Mesothelial cell of epicardium (in vitro differentiated cells): ENCODE measurements at places on chromosomes 4 and X.

DNA sequence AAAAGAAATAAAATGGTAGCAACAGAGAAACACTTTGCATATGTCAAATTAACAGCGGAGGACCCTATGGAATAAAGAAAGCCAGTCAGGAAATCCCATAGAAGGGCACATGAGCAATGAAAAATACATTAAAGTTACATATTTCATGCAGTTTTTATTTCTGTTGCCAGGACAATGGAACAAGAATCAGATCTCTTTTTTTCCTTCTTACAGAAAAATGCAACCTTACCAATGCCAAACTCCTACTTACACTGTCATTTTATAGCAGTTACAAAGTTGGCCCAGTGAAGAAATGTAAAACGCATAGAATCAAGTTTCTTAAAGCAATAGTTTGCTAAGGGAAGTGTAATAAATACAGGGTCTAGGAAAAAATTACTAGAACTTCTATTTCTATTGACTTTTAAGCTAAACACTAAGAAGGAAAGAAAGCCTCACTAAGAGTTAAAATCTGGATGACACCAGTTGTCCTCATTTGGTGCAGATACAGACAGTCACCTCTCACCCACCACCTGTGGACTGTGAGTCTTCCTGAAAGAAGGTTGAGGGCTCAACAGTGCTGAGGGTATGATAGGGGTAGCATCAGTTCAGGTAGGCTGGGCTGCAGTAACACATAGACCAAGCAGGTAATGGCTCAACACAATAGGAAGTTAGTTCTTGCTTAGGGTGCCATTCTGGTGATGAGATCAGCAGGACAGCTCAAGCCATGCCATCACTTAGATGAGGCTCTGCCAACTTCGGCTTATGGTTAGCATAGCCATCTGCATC is 224.6 kb downstream of the ANAPC10 start:
- no peak for DNase-seq

GRCh38 chr4:93749292-93749761 is 79.2 kb upstream of the ATOH1 start:
- DNase-seq: no peak

- DNase-seq: no peak
Measured at GRCh38 chr4:158079661-158080060, 93.2 kb downstream of the GASK1B start.

DNA sequence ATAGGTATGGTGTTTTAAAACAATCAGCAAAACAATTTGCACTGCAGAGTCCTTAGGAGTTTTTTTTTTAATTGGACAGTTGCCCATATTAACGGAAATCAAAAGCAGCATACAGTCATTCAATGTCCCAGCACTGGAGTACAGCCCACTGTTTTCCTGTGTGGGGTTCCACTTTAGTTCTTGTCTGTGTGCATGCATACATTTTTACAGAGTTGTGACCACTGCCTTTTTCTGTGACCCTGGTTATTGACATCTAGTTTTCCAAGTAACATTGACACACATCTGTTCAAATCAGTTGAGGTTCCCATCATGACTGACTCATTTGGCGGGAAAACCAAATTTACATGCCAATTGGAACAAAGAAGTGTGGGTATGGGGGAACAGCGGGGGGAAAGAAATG is 83.3 kb downstream of the HPRT1 start:
- DNase-seq: no peak

DNA sequence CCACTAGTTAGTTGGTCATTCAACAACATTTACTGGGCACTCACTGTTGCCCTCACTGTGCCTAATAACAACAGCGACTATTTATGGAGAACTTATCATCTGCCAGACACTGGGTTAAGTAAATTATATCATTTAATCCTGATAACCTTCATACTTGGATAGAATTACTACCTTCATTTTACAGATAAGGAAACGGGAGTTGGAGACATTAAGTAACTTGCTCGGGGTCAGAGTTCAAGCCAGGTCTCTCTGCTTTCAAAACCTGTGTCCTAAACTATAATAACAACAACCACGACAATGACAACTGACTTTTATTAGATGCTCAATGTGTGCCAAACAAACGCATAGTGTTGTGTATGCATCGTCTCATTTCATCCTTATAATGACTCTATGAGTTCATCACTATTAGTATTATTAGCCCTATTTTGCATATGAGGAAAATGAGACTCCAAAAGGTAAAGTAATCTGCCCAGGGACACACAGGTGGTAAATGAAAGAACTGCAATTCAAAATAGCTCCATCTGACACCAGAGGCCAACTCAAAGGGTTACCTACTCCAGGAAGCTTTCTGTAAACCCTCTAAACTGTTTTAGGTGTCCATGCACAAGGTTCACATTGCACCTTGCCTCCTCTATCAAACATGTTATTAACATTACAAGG is 98.4 kb upstream of the ACSL4 start:
- no peak for DNase-seq

DNA sequence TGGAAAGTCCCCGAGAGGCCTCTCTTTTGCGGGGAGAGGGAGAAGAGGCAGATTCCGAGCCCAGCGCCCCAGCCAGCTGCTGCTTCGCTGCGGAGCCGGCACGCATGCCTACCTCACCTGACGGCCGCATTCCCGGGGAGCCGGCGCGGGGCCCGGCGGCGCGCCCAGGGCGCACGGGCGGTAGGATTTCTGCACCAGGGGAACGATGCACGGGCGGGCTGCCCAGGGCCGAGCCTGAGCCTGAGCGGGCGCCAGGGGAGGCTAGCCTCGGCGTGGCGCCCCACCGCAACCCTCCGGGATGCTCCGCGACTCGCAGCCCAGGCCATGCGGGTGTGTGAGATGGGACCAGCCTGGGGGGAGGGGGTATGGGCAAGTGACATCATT is 81.3 kb upstream of the SCML1 start:
- DNase-seq: peak; percentile 63

DNA sequence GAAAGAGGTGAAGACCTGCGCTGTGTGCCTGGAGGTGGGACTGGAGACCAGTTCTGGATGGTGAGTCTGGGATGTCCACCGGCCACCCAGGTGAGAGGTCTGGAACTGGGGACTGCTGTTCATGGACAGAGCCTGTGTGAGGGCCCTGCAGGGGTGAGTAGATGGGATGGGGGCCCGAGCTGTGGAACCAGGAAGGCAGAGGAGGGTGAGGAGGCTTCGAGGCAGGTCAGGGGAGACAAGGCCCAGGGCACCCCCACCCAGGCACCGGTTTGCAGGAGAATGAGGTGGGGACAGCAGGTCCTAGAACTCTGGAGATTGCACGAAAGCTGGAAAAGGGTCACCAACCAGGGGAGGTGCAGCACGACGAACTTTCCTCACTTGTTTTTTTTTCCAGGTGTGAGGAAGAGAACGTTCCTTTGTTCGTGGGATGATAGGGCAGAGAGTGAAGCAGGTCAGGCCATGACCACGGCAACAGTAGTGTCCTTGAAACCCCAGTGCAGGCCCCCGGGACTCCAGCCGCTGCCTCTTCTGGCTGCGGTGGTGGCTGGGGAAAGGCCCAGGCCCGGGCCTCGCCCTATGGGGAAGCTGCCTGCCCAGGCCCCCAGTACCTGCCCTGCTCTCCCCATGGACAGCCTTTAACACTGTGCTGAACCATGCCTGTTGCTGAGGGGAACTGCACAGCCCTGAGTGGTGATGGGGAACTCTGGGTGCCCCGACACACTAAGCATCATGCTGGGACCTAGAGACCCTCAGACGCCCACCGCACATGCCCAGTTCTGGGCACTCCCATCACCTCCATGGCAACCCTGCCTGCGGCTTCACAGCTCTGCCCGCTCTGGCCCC is 22.9 kb downstream of the TNIP2 start:
- no peak for DNase-seq

- no peak for DNase-seq
Measured at GRCh38 chr4:172390331-172390730, 577.1 kb downstream of the GALNTL6 start.

DNA sequence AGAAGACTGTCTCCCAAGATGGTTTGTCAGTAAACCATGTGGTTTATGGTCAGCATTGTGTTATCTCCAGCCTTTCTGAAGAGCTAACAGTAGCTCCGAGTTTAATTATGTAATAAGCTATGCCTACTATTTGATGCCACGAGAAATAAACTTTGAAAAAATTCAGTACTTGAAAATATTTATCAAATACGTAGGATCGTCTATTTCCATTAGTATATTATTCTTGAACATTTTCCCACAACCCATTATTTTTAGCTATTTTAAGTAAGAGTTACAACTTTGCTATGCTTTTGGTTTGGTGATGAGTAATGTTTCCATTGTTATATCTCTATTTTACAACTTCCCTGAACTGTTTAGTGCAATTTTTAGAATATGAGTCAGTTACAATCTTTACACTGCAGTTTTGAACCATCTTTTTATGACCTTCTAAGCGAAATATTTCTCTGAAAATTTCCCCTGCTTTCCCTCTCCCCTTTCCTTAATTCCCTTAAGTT is 44.5 kb upstream of the TRIM2 start:
- DNase-seq: no peak

GRCh38 chr4:48504352-48504751 is 14.3 kb downstream of the ZAR1 start:
- no peak for DNase-seq

DNA sequence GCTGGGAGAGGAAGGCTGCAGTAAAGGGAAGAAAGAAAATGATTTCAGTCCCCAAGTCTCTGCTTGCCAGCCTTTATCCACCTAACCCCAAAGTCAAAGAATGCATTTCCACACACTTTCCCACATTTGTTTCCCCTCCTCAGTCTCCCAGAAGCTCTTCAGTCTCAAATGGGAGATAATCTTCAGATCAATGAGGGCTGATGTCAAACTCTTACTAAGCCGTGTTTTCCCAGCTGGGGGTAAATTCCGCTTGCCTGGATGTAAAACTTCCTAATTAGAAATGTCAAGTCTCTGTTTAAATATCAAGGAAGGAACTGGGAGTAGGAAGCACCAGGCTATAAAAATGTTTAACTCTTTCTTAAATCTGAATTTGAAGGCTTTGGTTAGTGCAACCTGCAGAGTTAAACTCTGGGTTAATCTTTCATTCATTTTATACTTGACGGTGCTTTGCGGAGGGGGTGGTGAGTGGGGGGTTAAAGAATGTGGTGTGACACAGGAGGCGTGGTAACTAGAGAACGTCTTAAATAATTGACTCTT is 601.4 kb upstream of the ACTRT1 start:
- DNase-seq: no peak

DNA sequence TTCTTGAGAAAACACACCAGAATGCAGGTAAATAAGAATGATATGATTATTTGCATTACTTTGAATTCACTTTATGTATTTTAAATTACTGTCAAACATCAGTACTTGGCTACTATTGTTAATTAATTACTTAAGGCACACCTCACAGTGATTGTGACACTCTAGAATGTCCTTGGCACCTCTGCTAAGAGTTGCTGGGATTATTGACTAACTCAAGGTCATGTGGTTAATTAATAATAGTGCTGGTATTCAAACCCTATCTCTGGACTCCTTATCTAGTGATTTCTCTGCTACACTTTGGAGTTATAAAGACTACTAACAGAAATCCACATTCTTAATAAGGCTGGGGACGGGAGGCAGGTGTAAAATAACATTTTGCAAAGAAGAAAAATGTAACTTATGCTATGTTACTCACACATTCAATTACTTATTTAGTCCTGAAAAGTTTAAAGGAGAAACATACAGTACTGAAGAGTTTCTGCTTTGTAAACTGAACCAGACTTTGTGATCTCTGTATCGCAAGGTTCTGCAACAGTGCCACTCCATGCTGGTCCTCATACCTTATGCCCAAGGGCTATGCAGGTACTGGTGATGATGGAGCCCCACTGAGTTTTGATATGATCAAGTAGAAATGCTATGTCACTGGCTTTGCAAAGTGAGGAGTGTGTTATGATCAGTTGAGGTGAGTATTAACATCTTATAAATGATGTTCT is 242.7 kb downstream of the MID1IP1 start:
- DNase-seq: no peak

GRCh38 chrX:53481816-53482465 is 47.8 kb upstream of the HSD17B10 start:
- DNase-seq: no peak

- DNase-seq: no peak
Measured at GRCh38 chr4:81903212-81903611, 431.5 kb upstream of the RASGEF1B start.

GRCh38 chrX:13551610-13552009 is 17.8 kb upstream of the EGFL6 start:
- DNase-seq: no peak

DNA sequence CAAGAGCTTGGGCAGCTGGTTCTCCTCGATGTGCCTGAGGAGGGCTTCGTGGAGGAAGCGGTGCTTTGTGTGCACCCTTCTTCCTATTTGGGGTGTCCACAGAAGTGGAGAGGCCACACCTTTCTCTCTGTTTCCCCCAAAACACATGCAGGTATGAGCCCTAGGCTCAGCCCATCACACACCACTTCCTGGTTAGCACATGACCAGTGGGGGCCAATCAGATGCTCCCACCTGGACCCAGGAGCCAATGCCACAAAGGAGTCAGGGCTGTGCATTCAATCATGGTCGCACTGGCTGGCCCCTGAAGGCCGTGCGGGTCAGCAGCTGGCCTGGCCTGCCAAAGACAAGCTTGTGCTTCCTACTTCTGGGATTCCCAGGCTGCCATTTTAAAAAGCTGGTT is 51.4 kb downstream of the PPP2R2C start:
- DNase-seq: no peak

- DNase-seq: no peak
Measured at GRCh38 chr4:107120661-107121060, 84.5 kb upstream of the DKK2 start.

- DNase-seq: no peak
Measured at GRCh38 chrX:68901519-68901918, 72.7 kb downstream of the EFNB1 start.

GRCh38 chr4:10722957-10723356 is 38.4 kb upstream of the CLNK start:
- no peak for DNase-seq

DNA sequence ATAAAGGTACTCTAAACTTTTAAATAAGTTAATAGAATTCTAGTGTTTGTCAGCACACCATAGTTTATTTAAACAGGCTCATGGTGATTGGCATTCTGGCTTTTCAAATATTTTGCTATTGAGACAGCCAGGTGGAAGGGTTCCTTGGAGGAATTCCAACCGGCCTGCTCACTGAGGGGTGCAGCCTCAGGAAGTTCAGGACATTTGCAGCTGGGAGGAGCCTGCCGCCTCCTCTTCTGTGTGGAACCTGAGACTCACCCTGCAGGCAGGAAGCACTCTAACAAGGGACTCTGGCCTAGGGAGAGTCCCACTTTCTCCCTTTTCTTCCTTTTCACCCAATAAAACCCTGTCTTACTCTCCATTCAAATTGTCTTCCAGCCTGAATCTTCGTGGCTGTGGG is 1328.0 kb downstream of the FSTL5 start:
- no peak for DNase-seq
